ENCODE measurements at places on chromosomes 1 and 21.

DNA sequence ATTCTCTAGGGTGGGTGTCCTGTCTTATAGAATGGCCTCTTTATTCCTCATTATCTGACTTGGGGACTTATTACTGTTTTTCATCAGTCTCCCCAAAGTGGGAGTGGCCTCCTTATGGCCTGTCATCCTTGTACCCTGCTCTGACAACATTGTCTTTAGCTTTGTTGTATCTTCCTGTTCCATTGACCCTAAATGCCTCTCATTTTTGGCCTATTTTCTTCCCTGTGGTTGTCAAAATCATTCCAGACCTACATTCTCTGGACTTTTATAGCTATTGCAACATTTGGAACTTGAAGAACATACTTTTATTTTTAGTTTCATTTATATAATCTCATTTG is 9.7 kb downstream of the SFT2D2 start:
- no peak for DNase-seq

DNA sequence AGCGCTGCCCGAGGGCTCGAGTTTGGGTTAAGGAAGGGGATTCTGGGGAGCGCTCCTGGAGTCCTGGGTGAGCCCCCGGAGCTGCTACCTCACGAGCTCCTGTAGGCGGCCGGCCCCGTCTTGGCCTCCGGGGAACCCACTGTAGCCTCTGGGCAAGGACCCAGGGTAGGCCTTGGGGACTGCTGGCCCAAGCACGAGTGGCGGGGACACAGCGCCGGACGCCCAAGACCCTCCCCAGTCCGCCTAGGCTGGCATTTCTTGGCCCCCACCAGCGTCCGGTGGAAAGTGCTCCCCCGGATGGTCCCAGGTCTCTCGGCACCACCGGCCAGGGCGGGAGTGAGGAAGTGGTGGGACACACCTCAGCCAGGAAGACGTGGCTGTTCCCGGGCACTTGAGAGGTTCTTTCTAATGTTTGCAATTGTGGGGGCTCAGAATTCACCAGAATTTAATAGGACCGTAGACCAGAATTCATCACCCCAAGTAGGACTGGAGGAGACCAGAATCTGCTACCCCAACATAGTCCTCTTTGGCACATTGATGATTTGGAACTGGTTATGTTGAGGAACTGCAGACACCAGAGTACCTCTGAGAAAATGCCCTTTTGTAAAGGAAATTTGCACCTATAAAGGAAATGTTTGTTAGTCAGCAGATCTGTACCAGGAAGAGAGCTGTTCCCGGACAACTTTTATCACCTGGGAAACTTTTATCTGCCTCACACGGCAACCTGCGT is 622 bp upstream of the TMPRSS2 start:
- no peak for DNase-seq

DNA sequence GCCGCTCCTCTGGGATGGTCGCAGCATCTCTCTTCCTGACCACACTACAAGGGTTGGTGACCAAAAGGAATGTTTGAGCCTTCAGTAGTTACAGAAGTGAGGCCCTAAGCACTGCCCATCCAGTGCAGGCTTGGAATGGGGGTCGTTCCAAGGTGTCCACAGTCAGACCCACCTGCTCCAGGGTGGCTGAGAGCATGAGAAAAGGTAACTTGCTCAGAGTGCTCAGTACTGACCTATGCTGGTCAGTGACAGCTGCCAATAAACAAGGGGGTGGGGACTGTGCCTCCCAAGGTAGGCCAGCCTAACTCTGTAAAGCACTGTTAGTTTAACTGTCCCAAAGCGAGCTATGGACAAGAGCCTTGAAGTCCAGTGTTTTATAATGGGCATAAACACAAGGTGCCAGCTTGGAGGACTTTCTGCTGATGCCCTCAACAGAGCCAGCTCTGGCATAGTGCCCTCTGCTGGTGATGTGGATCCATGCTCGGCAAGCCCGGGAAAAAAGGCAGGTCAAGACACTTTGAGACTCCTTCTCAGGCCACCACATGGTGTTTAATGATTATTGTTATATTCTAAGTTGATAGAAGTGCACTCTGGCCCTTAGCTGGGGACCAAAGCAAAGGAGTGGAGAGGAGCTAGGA is 78.1 kb upstream of the DNAH14 start:
- peak; percentile 51 for DNase-seq

GRCh38 chr1:69671363-69672010 is 103.8 kb downstream of the LRRC7 start:
- no peak for DNase-seq

GRCh38 chr1:97350662-97351061 is 570.2 kb downstream of the DPYD start:
- DNase-seq, result no peak

GRCh38 chr1:152039461-152039860 is 2.7 kb upstream of the S100A11 start:
- DNase-seq, result no peak

DNA sequence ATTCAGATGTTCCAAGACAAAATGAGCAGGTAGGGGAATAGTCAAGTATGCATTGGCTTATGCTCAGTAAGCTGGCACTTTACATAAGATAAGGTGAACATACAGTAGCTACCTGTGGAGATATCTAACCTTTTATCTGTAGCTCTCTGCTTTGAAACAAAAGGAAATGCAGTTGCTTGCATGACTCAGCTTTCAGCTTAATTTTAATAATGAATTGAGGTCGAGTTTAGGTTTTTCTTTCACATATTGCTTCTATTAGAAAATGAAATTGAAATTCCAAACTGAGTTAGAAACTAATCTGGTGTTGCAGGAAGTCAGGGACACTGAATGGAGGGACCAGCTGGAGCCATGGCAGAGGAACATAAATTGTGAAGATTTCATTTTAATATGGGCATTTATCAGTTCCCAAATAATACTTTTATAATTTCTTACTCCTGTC is 8.3 kb downstream of the FRRS1 start:
- no peak for DNase-seq

DNA sequence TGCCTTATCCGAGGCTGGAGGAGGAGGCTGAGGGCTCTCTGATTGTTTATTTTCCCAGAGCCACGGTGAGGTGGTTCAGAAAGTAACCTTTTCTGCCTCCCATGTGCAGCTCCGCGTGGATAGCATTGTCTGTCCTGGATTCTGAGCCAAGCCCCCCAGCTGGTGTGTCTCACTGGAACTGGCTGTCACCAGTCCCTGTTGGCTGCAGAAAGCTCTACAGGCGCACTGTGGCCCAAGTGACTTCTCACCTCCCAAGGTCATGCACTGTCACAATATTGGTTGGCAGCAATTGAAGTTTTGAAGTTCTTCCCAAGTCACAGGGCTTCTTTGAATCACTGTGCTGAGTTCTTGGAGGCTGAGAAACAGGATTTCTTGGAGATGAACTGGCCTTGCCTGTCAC is 8.2 kb downstream of the BMP8A start:
- no peak for DNase-seq

GRCh38 chr1:34631126-34631525 is 123.7 kb upstream of the GJB5 start:
- no peak for DNase-seq

- DNase-seq, result no peak
These were observed 111.2 kb upstream of the OLIG2 start for GRCh38 chr21:32914424-32915039.

GRCh38 chr1:109498161-109498801 is 4.4 kb downstream of the CYB561D1 start:
- peak; percentile 77 for DNase-seq

- no peak for DNase-seq
These were observed 69.4 kb downstream of the GPATCH2 start for GRCh38 chr1:217561446-217561845.

GRCh38 chr1:238681021-238681420 is 705.3 kb upstream of the CHRM3 start:
- DNase-seq, result no peak

DNA sequence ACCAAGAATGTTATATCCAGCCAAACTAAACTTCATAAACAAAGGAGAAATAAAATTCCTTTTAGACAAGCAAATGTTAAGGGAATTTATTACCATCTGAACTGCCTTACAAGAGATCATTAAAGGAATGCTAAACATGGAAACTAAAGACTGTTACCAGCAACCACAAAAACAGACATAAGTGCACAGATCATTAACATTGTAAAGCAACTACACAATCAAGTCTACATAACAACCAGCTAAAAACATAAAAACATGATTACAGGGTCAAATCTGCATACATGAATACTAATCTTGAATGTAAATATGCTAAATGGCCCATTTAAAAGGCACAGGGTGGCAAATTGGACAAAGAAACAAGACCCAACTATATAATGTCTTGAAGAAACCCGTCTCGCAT is 211.0 kb upstream of the PBX1 start:
- no peak for DNase-seq
